Esophagus (tissue), 2 donors: ENCODE measurements at places on chromosomes 6 and 20. TPM values are rescaled to one million over a fixed set of nuclear protein-coding genes. Genes with fewer than 3 reads are reported as not detected.

The FAM110A gene
- 27.0 TPM for polyA plus RNA-seq

The PPDPF gene
- 615 TPM for polyA plus RNA-seq

The TMEM200A gene
- polyA plus RNA-seq: 0.27 TPM

The RSPH9 gene
- polyA plus RNA-seq: 0.14 TPM

The CLVS2 gene
- polyA plus RNA-seq: not detected

The KCNQ5 gene
- polyA plus RNA-seq: 0.18 TPM

The OOEP gene
- 0.34 TPM for polyA plus RNA-seq
